Chondrocyte (in vitro differentiated cells): ENCODE measurements at places on chromosomes 3 and 15.

GRCh38 chr3:112671930-112672715 lies 31.2 kb upstream of the CCDC80 start:
- H3K4me1 ChIP-seq: peaks cover 79% of the 10 kb centered on the region
- H3K36me3 ChIP-seq: no peaks in the 10 kb centered on the region
- no peaks in the 10 kb centered on the region for H3K27me3 ChIP-seq
- no peak overlapping the region for H3K4me3 ChIP-seq
- H3K27ac ChIP-seq: peak overlapping the region; percentile 95

- peaks cover 2% of the 10 kb centered on the region for H3K36me3 ChIP-seq
- DNase-seq: no peak
- H3K27ac ChIP-seq: no peak overlapping the region
- peaks cover 7% of the 10 kb centered on the region for H3K27me3 ChIP-seq
Measured at GRCh38 chr15:75181780-75182179, 19.9 kb upstream of the C15orf39 start.

GRCh38 chr3:147930232-147930807 lies 521.2 kb downstream of the ZIC1 start:
- DNase-seq: no peak
- H3K4me3 ChIP-seq: peak overlapping the region; percentile 57
- peaks cover 29% of the 10 kb centered on the region for H3K4me1 ChIP-seq
- H3K36me3 ChIP-seq: no peaks in the 10 kb centered on the region
- peak overlapping the region; percentile 89 for H3K27ac ChIP-seq
- H3K27me3 ChIP-seq: no peaks in the 10 kb centered on the region

- H3K4me3 ChIP-seq: no peak overlapping the region
- DNase-seq: no peak
- H3K36me3 ChIP-seq: no peaks in the 10 kb centered on the region
- H3K4me1 ChIP-seq: peaks cover 31% of the 10 kb centered on the region
- H3K27ac ChIP-seq: peak overlapping the region; percentile 67
Measured at GRCh38 chr3:44066806-44067205, 174.9 kb upstream of the TOPAZ1 start.

- H3K4me3 ChIP-seq: no peak overlapping the region
- no peak overlapping the region for H3K27ac ChIP-seq
- H3K36me3 ChIP-seq: no peaks in the 10 kb centered on the region
- H3K4me1 ChIP-seq: peaks cover 8% of the 10 kb centered on the region
- peaks cover 11% of the 10 kb centered on the region for H3K27me3 ChIP-seq
Measured at GRCh38 chr15:42065468-42065867, 28.9 kb downstream of the PLA2G4D start.

GRCh38 chr15:53549697-53550305 lies 209.7 kb downstream of the WDR72 start:
- H3K27me3 ChIP-seq: peaks cover under 1% of the 10 kb centered on the region
- no peaks in the 10 kb centered on the region for H3K4me1 ChIP-seq
- no peak overlapping the region for H3K4me3 ChIP-seq
- no peak for DNase-seq
- no peaks in the 10 kb centered on the region for H3K36me3 ChIP-seq

DNA sequence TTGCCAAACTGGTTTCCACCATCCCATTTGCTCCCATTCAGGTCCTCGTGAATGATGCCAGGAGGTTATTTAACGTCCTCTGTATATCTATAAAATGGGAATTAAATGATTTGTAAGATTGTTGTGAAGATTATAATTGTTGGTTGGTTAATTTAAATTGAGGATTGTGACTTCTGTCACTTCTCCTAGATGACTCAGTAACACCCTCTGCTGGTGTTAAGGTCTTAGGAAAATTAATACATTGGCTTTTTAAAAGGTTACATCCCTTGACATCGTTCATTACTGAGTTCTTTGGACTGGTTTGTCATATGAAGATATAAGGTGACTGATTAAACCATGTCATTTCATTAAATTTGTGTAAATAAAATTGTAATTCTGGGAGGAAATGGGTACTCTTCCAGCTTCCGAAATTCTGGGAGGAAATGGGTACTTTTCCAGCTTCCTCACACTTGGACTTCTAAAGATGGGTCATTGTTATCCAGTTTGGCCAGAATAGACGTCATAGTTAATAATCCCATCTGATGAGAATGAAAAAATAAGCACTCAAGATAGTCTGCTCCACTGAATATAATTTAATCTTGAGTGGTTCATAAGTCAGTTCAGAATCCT lies 33.3 kb upstream of the PAQR5 start:
- no peak overlapping the region for H3K27ac ChIP-seq
- H3K36me3 ChIP-seq: peaks cover 4% of the 10 kb centered on the region
- H3K4me1 ChIP-seq: no peaks in the 10 kb centered on the region
- no peaks in the 10 kb centered on the region for H3K27me3 ChIP-seq
- H3K4me3 ChIP-seq: no peak overlapping the region
- no peak for DNase-seq

GRCh38 chr15:27670486-27671209 lies 428.5 kb downstream of the OCA2 start:
- H3K36me3 ChIP-seq: no peaks in the 10 kb centered on the region
- no peak overlapping the region for H3K27ac ChIP-seq
- H3K4me1 ChIP-seq: peaks cover 6% of the 10 kb centered on the region
- DNase-seq: no peak
- no peaks in the 10 kb centered on the region for H3K27me3 ChIP-seq
- H3K4me3 ChIP-seq: no peak overlapping the region

GRCh38 chr15:60152386-60152785 lies 148.3 kb downstream of the FOXB1 start:
- DNase-seq: no peak
- peaks cover 22% of the 10 kb centered on the region for H3K27me3 ChIP-seq
- H3K36me3 ChIP-seq: no peaks in the 10 kb centered on the region
- H3K4me1 ChIP-seq: peaks cover 10% of the 10 kb centered on the region
